GM23248 (cell line): ENCODE measurements at places on chromosomes 1 and 21.

GRCh38 chr1:34695580-34695979, 59.3 kb upstream of the GJB5 start:
- DNase-seq = no peak

DNA sequence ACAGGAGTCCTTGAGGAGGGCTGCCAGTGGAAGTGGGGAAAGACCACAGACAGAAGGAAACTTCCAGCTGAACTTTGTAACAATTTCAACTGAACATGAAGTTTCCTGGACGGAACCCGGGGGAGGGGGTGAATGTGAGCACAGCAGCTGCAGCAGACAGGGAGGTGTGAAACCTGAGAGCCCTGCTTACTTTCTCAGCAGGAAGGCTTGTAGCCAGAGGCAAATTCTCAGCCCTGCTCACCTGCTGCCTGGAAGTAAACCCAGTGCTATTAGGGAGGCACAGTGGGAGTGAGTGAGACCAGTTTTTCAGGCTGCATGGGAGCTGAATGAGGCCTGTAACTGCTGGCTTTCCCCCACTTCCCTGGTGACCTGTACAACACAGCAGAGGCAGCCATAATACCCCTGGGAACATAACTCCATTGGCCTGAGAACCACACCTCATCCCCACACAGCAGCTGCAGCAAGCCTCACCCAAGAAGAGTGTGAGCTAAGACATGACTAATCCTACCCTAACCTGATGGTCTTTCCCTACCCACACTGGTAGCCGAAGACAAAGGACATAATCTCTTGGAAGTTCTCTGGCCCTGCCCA, 9.6 kb upstream of the SPRR2F start:
- DNase-seq = no peak

GRCh38 chr1:224435318-224435763, 744 bp upstream of the WDR26 start:
- DNase-seq = peak; percentile 92

DNA sequence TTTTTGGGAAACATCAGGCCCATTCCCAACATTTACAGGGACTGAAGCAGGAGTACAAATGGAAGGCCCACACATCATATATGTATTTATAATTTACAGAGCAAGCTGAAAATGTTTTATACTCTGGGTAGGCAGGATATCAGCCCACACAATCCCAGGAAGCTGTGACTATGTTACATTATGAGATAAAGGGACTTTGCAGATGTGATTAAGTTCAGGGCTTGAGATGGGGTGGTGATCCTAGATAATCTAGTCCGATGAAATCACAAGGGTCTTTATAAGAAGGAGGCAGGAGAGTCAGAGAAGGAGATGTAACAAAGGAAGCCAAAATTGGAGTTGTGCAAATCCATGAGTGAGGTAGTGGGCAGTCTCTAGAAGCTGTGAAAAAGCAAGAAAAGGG, 160.5 kb downstream of the PDE4B start:
- peak; percentile 3 for DNase-seq

DNA sequence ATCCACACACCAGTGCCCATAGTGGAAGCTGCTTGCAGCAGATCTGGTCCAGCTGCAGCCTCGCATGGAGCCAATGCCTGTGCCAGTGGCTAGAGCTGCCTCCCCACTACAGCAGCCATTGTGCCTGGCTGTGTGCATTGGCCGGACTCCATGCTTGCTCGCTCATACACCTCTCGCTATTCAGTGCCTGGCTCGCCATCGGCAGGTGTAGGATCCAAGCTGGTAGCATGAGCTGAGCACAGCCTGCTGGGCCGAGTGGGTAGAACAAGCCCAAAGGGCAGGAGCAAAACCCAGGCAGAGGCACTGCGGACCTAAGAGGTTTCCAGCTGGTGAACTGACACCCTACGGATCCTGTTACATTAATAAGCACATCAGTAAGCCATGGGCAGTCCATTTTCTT, 1184.1 kb downstream of the AMY1C start:
- DNase-seq = no peak

GRCh38 chr1:233151861-233152260, 143.7 kb downstream of the PCNX2 start:
- DNase-seq = no peak

- DNase-seq = no peak
These were observed 258.9 kb upstream of the SGIP1 start for GRCh38 chr1:66275083-66275482.

DNA sequence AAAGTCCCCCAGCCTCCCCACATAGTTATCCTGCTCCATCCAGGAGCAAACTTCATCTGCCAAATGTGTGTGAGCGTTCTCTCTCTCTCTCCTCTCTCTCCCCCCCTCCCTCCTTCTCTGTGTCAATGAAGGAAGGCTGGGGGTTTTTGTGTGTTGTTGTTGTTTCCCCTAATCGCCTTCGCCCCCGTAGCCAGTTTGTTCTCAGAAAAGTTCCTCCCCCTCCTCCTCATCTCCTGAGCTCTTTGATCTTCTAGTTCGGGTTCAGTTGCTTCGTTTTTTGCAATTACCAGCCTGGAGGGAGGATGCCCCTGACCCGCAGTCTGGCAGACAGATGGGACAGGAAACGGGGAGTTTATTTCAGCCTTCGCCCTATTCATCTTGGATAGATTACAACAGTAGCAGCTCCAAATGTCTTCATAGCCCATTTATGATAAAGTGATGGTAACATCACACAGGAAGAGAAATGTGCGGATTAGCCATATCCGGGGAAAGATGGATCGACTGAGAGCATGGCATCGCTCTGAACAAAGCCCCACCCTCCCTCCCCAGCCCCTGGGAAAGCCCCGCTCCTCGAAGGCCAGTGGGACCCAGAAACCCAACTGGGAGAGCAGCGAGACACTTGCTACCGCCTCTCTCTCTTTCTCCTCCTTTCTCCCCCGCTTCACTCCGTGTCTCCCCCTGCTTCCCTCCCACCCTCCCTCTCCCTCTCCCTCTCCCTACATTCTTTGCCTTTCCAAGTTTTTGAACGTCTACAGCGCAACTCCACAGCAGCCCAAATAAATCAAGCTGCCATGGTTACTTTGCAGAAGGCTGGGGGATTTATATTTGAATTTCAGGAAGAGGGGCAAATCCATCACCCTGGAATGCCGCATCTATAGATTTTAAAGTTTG, 139.7 kb upstream of the ARHGEF16 start:
- DNase-seq = peak; percentile 43

DNA sequence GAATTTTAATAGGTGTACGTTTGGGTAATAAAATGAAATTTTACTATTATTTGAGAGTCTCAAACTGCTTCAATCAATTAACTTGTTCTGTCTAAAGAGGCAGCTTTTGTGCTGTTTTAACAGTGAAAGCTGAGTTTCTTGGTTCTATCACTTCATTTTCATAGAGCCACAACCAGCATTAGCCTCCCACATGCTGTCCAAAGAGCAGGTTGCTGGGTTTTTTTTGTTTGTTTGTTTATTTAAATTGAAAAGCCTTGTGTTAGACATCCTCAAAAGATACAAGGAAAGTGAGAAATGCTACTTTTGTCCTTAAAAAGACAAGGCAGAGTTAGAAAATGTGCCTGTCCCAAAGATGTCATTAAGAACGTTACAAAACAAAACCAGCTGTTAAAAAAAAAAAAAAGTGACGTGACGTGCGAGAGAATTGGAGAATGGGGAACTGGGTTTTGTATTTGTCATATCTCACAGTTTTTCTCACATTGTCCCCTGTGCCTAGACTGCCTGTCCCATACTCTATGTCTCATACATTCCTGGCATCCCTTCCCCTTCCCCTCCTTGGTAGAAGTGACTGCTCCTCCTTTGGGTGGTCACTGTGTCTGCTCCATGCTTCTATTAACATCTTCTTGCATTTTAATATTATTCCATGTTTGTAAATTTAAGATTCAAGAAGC, 63.1 kb upstream of the CD34 start:
- no peak for DNase-seq

DNA sequence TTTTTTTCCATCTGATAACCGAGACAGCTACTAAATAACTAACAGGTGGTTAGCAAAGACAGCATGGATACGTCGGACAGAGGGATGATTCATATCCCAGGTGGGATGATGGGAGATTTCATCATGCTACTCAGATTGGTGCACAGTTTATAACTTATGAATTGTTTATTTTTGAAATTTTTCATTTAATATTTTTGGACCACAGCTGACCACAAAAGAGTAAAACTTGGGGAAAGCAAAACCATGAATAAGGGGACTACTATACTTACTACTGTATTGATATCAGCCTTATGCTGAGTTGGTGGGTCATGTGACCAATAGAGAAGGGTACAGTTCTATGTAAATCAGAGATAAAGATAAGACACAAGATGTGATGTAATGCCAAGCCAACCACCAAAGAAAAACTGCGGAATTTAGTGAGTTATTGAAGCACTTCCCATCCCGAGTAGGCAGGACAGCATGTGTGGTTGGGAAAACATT, 248.1 kb upstream of the C1orf105 start:
- no peak for DNase-seq

DNA sequence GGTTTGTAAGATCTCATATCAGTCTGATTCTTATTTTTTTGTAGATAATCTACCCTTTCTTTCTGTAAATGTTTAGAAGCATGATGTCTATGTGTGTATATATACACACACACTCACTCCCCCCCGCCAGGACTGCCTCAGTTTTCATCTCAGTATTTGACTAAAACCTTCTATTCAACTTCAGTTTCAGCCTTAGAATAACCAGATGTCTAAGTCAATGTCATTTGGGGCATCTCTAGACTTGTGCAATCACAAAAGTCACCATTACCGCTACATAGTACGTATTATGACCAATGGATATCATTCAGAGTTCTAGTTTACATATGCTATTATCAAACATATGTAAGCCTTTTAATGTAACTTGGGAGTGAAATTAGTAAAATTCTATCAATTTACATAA, 53.3 kb upstream of the BOLA1 start:
- no peak for DNase-seq

GRCh38 chr1:185767508-185768120, 33.4 kb downstream of the HMCN1 start:
- DNase-seq = no peak

- no peak for DNase-seq
These were observed 2.9 kb upstream of the LRP8 start for GRCh38 chr1:53330819-53331218.

DNA sequence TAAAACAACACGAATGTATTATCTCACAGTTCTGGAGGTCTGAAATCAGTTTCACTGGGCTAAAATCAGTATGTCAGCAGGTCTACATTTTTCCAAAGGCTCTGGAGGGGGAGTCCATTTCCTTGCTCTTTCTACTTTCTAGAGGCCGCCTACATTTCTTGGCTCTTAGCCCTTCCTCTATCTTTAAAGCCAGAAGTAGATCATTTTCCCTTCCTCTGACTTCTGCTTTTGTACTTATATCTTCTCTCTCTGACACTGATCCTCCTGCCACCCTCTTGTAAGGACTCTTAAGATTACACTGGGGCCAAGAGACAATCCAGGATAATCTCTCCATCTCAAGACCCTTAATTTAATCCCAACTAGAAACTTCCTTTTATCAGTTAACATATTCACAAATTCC, 41.4 kb downstream of the MSH4 start:
- no peak for DNase-seq

GRCh38 chr21:41837756-41838297, 41.3 kb downstream of the PRDM15 start:
- DNase-seq = no peak

- DNase-seq = peak; percentile 33
These were observed 25.4 kb downstream of the ECE1 start for GRCh38 chr1:21264898-21265297.

DNA sequence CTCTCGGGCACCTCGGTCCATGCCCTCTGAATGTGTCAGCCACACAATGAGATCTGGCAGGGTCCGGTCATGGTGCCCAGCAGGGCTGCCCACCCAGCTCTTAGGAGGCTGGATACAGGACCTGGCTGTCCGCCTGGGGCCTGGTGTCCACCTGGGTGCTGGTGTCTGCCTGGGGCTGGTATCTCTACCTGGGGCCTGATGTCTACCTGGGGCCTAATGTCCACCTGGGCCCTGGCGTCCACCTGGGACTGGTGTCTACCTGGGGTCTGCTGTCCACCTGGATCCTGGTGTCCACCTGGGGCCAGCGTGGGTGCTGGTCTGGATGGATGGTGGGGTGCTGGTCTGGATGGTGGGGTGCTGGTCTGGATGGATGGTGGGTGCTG, 45.1 kb upstream of the ACTRT2 start:
- no peak for DNase-seq

GRCh38 chr1:111208921-111209320, 8.5 kb upstream of the DENND2D start:
- no peak for DNase-seq

GRCh38 chr21:37071561-37072273, 1.2 kb downstream of the PIGP start:
- DNase-seq = peak; percentile 93

- peak; percentile 52 for DNase-seq
These were observed 25.6 kb downstream of the LRRC71 start for GRCh38 chr1:156945881-156946661.

- DNase-seq = peak; percentile 95
These were observed 5.1 kb downstream of the ATF3 start for GRCh38 chr1:212613440-212614335.

DNA sequence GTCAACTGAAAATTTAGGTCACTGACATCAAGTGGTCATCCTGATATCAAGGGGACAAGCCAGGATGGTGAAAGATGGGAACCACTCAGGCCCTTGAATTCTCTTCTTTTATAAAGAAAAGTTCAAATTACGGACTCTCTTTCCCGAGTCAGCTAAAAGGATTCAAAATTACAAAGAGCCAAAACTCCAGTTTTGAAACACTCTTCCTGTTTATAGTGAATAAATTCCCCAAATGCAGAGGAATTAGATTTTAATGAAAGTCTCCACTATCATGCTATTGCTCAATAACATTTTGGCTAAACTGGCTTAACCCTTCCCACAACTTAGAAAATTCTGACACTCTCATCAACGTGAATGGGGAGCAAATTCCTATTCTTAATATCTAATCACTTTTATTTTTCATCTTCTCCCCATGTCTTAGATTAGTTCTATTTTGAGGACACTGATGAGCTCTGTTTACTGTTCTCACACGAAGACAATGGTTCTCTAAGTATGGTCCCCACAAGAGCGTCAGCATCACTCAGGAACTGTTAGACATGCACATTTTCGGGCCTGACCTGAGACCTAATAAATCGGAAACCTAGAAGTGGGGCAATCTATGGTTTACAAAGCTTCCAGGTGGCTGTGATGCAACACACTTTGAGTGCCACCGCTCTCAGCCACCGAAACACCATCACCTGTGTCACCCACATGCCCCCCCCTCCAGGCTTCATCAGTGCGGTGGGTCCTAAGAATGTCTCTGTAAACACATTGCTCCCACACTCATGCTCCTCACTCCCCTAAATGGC, 64.4 kb upstream of the TIAM1 start:
- DNase-seq = no peak

DNA sequence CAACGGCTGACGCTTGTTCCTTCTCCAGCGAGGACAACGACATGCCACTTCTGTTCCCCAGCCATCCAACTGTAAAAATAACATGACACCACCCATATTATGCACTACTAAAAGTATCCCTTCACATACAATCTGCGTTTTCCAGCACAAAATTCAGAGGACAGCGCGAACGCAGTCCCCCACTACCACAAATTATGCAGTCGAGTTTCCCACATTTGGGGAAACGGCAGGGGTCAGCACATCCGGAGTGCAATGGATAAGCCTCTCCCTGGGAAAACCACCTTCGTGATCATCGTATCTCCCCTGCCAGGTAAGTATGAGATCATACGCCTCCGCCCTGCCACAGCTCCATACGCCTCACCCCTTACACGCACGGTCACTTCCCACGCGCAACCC, 120.9 kb downstream of the PPIAL4G start:
- peak; percentile 26 for DNase-seq

GRCh38 chr1:36996106-36996505, 38.2 kb downstream of the GRIK3 start:
- no peak for DNase-seq
